Activated T-cell treated with anti-CD3 and anti-CD28 coated beads for 24 hours (primary cell): ENCODE measurements at places on chromosomes 3 and 15.

GRCh38 chr3:175384569-175384968 lies 525.4 kb downstream of the NAALADL2 start:
- DNase-seq, result no peak

DNA sequence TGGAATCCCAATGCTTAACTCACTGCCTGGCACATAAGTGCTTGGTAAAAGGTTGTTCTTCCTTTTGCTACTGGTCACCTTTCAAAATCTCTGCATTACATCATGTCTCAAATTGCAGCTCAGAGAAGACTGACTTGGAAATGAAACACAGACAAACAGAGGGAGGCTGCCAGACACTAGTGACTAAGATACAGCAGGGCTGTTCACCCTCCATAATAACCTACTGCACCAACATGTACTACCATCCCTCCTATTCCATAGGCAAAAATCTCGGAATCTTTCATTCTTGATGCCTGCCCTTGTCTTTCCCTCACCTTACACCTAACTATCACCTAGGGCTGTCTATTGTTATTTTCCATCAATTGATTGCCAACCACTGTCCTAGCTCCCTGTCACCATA lies 502.3 kb upstream of the ADAMTS9 start:
- DNase-seq, result no peak

GRCh38 chr15:89361451-89362202 lies 27.0 kb upstream of the POLG start:
- peak; percentile 41 for DNase-seq

GRCh38 chr3:127844326-127844942 lies 22.1 kb upstream of the MGLL start:
- DNase-seq, result no peak

- DNase-seq, result no peak
Measured at GRCh38 chr3:145191543-145191942, 969.4 kb downstream of the PLOD2 start.

- no peak for DNase-seq
Measured at GRCh38 chr3:192246847-192247559, 480.3 kb downstream of the FGF12 start.

GRCh38 chr3:147415874-147416273 lies 6.7 kb downstream of the ZIC1 start:
- no peak for DNase-seq

GRCh38 chr3:138051947-138052802 lies 42.2 kb downstream of the CLDN18 start:
- DNase-seq, result no peak

- no peak for DNase-seq
Measured at GRCh38 chr3:62415312-62415801, 42.0 kb upstream of the FEZF2 start.

GRCh38 chr3:156577736-156578135 lies 22.8 kb upstream of the SSR3 start:
- DNase-seq, result no peak

DNA sequence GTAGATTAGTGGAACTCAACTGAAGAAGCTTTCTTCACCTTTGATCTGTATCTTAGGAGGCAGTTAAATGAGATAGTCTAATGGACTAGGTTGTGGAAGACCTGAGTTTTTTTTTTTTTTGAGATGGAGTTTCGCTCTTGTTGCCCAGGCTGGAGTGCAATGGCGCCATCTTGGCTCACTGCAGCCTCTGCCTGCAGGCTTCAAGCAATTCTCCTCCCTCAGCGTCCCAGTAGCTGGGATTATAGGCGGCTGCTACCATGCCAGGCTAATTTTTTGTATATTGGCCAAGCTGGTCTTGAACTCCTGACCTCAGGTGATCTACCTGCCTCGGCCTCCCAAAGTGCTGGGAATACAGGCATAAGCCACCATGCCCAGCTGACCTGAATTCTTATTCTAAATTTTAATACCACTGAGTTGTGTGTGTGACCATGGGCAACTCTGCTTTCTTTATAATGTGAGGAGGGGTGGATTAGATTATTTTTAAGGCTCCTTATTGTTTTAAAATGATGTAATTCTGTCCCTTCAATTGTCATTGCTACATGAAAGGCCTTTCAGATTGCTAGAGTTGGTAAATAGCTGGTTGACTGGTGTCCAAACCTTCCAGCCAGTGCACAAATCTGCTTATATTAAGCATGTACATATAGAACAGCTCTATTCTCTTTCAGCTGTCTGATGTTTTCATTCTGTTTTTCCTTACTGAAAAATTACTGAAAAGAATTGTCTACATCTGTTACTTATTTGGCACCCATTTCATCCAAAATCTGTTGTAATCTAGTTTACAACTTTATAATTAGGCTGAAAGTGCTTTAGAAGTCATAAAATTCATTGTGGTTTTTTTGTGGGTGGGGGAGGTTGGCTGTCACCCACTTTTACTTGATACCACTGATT lies 2.3 kb downstream of the LNP1 start:
- DNase-seq, result no peak

GRCh38 chr3:40597441-40597840 lies 72.7 kb downstream of the ZNF621 start:
- no peak for DNase-seq

- DNase-seq, result no peak
Measured at GRCh38 chr3:161415506-161416231, 44.4 kb upstream of the SPTSSB start.

GRCh38 chr15:59203008-59203407 lies 3.6 kb upstream of the LDHAL6B start:
- DNase-seq, result no peak

DNA sequence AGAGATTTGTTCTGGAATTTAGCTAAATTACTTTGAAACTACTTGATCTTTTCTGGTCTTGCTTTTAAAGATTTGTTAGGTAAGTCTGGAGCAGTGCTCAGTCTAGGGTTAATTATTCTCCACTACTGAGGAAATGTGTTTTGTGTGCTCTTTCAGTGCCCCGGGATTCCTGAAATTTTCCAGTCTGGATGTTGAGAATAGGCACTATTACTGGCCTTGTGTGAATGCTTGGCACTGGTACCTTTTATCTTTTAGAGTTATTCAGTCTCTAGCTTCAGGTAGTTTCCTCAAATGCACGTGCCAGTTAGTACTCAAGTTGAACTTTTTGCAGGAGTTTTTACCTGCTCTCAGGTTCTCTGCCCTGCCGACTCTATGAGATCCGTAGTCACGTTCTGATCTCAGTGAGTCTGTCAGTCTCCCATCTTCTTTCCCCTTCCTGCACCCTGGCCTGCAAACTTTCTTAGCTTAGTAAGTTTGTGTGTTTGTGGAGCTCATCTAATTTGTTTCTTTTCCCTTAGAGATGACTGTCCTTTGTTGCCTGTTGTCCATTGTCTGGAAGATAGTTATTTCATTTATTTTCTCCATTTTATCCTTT lies 39.5 kb downstream of the TCF12 start:
- no peak for DNase-seq

DNA sequence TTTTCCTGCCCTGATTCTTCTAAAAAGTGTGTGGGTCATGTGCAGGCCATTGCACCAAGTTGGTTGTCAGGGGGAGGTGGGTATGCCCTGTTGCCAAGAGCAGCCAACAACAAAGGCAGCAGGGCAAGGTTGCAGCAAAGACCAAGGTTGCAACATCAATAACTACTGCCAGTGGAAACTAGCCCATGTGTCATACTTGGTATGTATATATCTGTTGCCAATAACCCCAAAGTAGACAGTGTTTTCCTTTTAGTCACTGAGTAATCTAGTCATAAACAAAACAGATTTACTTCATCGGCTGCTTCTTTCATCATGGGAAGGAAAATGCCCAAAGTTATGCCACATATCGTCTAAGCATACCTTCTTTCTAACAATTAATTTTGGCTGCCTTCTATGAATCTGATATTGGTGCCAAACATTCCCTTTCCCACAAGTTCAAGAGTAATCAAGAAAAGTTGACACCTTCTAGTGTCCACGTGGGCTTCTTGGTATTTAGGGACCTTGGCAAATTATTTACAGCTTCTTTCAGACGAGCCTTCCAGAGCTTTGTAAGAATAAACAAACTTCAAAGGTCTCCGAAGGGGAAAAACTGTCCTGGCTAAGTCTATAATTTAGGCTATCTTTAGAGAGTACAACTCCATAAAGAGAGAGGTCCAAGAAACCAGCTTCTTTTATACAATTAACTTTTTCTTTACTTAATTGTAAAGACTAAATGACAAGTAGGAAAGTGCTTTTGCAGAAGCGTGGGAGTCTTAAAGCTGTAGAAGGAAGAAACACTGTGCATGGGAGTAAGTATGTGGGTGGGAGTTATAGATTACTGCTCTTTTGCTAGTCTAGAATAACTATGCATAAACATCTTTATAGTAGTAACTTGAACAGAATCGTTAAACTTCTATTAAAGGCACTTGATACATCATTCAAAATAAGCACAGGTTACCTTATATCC lies 10.0 kb upstream of the MBNL1 start:
- no peak for DNase-seq

GRCh38 chr15:79299841-79300235 lies 11.1 kb upstream of the TMED3 start:
- no peak for DNase-seq

DNA sequence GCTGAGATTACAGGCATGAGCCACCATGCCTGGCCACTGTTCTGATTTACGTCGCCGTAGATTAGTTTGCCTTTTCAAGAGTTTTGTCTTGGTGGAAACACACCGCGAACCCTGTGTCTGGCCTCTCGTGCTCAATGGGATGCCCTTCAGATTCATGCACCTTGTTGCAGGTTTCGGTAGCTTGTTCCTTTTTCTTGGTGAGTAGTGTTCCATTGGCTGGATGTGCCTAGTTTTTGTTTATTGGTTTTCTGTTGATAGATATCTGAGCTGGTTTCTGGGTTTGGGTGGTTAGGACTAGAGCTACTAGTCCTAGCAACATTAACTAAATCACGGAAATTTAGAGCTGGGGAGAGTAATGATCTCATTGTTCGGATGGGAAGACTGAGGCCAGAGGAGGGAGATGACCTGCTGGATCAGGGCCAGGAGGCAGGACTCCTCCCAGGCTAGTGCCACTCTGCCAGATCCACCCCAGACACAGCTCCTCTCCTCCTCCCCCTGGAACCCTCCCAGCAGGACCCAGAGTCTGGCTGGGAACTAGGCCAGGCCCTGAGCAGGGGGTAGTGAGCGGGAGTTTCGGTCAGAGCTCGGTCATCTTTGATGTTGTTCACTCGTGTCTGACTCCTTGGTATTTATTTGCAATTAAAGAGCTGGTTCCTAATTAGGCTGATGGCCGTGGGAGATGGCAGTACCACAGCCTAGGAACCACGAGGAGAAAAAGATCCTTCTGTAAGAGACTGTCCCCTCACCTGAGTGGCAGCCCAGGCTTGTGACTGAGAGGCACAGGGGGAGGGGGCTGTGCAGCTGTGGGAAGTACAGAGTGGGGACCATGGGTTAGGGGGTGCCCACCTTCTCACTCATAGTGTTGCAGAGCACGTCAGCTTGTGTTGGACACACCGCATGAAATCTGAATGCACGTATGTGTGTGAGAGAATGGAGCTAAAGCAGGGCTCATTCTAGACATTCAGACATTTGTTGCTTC lies 73.4 kb downstream of the SMAD6 start:
- no peak for DNase-seq

DNA sequence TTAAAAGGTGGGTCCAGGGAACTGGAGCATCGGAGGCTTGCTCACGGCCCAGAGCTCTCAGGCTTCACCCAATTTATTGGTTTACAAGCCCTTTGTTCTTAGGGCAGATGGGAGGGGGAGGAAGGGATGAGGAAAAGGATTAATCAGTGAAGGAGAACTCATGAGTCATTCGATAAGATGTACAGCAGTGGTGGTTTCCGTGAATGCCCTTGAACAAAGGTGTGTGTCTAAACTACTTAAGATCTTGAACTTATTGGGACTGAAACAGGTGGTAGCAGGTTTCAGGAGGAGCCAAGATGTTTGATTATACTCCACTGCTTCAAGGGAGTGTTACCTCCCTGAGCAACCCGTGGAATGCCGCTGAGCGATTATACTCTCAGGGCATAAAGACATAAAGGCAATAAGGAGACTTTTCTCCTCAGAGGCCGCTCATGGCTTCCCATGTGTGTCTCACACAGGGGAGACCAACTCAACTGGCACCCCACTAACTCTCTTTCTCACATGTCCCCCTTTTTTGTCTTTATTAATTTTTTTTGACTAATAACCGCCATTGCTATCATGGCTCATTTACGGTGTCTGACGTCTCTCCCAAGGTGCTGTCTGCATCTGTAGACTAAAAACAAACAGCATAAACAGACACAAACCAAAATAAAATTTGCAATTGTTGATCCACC lies 17.3 kb upstream of the SLC28A2 start:
- no peak for DNase-seq

GRCh38 chr3:152316318-152316717 lies 47.6 kb downstream of the MBNL1 start:
- no peak for DNase-seq

GRCh38 chr3:71309886-71310285 lies 273.6 kb downstream of the FOXP1 start:
- DNase-seq, result no peak

DNA sequence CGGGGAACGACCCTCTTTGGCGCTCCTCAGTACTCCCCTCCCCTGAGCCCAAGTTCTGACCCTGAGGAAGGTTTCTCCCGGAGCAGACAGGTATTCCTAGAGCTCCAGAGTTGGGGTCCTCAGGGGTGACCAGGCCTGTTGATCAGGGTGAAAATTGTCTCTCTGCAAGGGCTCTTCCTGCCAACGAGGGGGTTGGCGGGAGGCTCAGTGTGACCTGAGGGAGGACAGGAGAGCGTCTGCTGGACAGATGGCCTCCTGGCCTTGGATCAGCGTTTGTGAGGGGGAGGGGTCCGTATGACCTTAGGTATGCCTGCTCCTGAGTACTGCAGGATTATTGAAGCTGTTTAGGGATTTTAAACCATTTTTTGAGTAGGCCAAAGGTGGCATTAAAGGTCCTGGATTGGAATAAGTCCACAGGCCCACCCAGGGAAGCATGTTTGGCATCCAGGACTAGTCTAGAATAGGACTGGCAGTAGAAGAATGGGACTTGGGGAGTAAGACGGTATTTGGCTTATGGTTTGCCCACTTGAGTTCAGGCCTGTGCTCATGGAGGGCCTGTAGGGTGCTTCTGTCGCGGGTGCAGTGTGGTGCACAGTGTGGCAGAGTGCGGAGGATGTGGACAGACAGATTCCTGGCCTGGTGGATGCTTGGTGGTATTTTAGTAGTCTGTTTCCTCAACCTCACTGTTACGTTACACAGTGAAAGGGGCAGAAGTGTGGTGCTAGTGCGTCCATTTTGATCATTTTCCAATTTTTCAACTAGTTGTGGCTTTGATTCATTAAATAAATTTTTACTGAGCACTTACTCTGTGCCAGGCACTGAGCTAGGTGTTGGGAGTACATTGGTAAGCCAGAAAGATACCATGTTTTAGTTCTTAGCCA lies 959 bp downstream of the ZNF592 start:
- DNase-seq, result no peak

DNA sequence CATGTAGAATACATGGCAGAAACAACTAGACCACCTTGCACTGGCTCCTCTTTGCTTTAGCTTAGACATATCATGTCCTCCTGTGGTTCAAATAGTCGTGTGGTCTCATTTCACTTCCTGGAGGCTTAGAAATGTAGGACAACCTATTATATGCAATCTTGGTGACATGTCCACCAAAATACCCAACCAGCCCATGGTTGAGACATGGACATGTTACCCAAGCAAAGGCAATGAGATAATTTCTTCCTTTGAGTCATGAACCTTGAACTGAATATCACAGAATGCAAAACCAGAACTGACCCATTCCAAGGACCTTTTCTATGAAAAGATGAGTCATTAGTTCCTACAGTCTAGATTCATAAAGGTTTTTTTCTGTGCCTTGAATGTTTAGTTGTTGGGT lies 309.0 kb upstream of the MDFIC2 start:
- DNase-seq, result no peak
